ENCODE measurements at places on chromosomes 6 and 20.
A peak's percentile ranks its signal among the peaks of the same experiment; 100 is the strongest.

- no peak for DNase-seq
Observed at GRCh38 chr20:19112828-19113227, 99.6 kb upstream of the SLC24A3 start.

DNA sequence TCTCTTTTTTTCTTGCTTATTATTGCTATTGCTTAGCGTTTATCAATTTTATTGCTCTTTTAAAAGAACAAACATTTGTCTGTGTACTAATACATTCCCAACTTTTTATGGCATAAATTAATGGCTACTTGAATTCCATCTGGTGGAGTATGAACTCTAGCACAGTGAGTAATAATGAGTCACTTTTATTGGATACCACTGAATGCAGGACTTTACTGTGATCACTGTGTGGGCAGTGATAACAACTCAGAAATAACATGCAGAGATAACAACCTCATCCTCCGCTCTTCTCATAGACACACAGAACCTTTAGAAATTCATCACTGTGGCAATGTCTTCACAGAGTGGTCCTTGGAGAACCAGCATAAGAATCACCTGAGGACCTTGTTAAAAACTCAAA lies 174.9 kb upstream of the PRND start:
- no peak for DNase-seq

DNA sequence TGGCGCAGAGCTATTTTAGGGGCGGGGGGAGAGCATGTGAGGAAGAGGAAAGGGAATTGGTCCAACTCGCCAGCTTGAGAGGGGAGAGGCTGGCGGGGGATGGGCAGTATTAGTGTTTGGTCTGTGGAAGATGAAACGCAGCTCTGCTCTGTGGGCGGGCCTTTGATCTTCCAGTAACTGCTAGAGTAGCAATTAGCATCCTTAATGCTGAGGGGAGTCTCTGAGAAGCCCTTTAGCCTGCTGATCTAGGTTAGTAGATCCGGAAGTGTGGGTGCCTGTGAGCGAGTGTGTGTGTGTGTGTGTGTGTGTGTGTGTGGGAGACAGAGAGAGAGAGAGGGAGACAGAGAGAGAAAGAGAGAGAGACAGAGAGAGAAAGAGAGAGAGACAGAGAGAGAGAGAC lies 117.2 kb upstream of the BACH2 start:
- DNase-seq: peak; percentile 92

- no peak for DNase-seq
Observed at GRCh38 chr6:144725736-144726522, 440.8 kb downstream of the UTRN start.

DNA sequence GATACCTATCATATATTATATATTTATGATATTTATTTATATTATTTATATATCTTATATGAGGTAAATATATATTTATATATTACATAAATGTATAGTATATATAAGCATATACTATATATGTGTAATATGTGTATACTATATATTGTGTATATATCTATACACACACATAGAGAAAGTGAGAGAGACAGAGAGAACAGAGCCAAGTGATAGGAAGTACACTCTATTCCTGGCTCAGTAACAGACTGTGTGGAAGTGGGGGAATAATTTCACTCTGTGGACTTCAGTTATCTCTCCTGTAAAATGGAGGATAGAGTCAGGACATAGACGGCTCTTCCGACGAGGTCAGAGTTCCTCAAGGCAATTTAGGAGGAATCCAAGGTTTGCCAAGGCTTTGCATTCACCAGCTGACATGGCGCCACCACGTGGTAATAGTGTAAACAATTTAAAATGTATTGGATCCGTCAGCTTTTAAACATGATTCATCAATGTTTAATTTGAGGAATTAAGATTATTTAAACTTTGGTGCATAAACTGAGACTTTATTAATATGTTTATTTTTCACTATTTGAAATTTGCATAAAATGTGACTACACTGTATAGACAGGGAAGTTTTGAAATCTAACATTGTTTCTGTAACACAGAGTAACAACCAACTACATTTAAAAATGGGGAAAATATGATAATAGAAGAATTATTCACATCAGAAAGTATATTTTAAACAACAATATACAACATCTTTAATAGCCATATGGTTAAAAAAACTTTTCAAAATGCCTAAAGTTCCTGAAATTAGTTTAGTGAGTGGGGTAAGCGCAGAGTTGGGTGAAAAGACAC lies 75.4 kb upstream of the TMEM244 start:
- DNase-seq: peak; percentile 57

DNA sequence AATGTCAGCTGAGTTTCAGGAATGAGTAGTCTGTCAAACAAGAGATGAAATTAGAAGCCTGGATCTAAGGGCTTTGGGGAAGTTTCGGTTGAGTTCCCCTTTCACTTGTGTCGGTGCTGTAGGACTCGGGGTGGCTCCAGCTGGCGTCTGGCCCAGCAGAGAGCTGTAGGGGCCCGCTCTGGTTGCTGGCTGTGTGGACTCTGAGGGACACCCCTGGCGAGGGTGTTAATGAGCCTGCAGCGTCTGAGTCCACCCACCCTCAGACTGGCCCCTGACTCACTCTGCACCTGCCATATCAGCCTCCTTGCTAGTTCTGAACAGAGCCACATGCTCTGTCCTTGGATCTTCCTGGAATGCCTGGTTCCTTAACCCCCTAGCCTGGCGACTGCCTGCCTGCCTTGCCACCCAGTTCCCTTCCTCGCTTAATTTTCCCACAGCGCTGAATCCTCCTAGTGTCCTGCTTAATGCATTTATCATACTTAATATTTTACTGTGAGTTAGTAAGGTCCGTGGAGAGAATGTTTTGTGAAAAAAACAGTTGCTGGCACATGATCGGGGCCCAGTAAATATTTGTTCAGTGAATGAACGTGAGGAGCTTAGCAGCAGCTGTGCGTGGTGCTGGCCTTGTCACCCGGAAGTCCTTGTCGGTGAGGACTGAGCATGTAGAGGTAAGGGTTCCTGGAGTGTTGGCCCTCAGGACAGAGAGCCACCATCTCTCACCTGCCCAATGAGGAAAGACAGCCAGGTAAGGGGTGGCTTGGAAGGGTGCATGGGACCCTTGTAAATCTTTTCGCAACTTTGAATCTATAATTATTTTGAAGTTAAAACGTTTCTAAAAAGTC lies 1.6 kb downstream of the DNAJC5 start:
- DNase-seq: peak; percentile 54

- no peak for DNase-seq
Observed at GRCh38 chr6:7644417-7644816, 54.4 kb downstream of the SNRNP48 start.

DNA sequence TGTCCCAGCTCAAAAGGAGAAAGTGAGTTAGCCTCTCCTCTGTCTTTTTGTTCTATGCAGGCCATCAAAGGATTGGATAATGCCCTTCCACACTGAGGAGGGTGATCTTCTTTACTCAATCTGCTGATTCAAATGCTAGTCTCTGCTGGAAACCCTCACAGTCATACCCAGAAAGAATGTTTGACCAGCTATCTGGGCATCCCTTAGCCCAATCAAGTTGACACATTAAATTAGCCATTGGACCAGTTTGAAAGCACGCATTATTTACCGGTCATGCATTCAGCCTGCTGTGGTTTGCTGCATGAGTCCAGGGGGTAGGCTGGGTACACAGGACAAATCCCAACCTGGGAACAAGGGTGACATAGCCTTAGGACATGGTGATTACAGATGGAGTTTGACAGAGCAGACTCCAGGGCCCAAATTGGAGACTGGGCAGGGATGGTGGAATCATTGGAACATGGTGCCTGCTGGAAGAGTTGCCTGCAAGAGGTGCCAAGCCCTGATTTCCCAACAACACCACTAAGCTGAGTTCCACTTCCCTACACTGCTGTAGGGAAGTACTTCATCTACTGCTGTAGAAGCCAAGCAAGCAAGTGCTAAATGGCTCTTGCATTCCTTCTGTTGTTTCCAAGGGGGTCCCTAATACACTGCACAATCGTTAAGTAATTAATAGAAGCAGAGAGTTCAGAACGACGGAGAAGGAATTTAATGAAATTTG lies 87.7 kb downstream of the RNF182 start:
- no peak for DNase-seq

- DNase-seq: no peak
Observed at GRCh38 chr6:95091823-95092436, 485.4 kb upstream of the MANEA start.

DNA sequence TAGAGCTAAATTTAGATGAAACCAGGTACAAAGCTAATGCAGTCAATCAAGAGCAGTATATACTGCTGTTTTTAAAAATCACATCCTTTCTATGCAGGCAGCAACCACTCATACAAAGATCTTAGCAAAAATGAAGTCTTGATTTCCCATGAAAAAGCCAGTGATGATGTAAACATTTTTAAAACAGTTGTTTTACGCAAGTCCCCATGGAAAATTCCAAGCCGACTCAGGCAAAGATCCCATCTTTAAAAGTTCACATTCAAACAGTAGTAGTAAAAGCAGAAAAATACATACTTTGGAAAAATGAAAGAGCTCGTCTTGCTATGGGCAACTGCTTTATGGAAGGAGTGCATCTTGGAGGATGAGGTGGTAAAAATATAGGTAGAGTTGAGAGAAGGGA lies 84.0 kb downstream of the RCAN2 start:
- DNase-seq: no peak

- DNase-seq: no peak
Observed at GRCh38 chr6:93238632-93239031, 180.7 kb downstream of the EPHA7 start.

- DNase-seq: no peak
Observed at GRCh38 chr6:131819572-131820124, 11.8 kb downstream of the ENPP1 start.

Data from CD4-positive, alpha-beta T cell treated with Interleukin-12 subunit alpha and Interleukin-12 subunit beta, for 1 hour (primary cell).